ENCODE measurements at places on chromosomes 1 and 21.

DNA sequence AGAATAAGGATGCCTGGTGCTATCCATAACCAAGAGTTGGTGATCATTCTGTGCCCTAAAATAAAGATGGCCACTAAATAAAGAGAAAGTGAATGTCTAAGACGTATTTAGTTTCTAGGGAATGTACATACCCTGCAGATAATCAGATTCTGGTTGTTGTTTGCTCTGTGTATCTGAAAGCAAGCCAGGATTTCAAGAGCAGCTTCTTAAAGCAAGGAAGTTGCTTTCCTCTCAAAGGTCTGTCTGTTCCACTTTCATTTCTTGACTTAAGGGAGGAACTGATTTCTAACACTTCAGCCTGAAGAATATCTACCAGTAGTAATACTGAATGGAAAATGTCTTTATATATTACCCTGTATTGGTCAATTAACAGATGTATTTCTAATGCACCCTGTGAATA, 88.8 kb downstream of the KIF1B start:
- no peak for DNase-seq

- DNase-seq: no peak
Observed at GRCh38 chr1:226643611-226644540, 95.2 kb downstream of the ITPKB start.

GRCh38 chr1:41864471-41865040, 54.2 kb downstream of the HIVEP3 start:
- no peak for DNase-seq

DNA sequence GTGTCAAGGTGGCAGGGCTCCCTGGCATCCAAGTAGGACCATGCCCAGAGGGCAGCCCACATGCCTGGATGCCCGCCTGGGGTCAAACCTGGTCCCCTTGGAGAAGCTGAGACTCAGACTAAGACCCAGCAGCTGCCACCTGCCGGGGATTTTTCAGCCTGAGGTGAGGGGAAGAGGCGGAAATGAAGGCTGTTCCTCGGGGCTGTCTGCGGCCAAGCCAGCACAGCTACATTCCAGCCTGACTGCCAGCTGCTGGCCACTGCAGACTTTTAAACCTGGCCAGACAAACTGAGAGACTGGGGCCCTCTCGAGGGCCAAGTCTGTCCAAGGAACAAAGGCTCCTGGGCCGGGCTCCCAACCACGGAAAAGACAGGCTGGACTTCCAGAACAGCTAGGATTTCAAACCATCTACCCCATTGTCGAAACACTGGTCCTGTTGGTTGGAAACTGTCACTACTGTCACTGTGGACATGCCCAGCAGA, 21.9 kb upstream of the PLEKHG5 start:
- no peak for DNase-seq

DNA sequence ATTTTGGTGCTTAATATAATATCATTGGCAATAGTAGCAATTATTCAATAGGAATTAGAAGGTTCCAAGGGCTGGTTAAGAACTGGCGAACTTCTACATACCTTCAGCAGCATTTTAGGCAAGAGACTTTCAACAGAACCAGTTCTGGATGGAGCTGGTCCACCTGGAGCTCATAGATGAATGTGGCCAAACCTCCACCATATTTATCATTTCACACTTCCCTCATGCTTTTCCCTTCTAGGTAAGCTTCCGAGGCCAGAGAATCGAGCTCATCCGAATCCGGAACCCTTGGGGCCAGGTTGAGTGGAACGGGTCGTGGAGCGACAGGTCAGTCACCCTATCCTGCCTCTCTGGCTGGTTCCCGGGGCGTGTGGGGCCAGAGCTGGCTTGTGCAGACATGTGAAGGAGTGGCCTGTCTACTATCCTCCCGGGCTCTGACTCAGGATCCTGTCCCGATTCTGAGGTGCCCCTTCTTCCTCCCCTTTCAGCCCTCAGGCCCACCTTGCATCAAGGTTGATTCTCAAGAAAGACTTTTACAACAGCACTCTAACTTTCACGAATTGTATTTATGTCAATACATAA, 24.7 kb downstream of the CAPN9 start:
- no peak for DNase-seq

DNA sequence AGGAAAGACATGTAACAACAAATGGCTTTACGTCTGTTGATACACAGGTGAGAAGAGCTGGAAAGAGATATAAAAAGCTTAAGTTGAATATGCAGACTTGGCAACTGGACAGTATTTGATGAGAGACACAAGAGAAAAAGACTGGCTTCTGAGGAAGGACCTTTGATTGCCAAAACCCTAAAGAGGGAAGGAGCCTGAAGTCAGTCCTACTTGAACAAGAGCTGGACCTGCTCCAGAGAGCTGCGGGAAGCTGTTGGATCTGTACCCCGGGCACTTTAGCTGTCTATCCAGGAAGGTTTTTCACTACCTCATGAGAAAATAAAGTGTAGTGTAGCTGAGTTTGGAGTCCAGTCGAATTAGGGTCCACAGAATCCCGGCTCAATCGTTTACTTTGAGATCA, 25.3 kb upstream of the LRRC8B start:
- no peak for DNase-seq

- no peak for DNase-seq
Observed at GRCh38 chr1:23367451-23367790, 2.2 kb downstream of the ZNF436 start.

- DNase-seq: no peak
Observed at GRCh38 chr21:30996728-30997127, 41.5 kb downstream of the KRTAP19-8 start.

GRCh38 chr1:39238476-39238875, 34.0 kb downstream of the MACF1 start:
- DNase-seq: no peak

DNA sequence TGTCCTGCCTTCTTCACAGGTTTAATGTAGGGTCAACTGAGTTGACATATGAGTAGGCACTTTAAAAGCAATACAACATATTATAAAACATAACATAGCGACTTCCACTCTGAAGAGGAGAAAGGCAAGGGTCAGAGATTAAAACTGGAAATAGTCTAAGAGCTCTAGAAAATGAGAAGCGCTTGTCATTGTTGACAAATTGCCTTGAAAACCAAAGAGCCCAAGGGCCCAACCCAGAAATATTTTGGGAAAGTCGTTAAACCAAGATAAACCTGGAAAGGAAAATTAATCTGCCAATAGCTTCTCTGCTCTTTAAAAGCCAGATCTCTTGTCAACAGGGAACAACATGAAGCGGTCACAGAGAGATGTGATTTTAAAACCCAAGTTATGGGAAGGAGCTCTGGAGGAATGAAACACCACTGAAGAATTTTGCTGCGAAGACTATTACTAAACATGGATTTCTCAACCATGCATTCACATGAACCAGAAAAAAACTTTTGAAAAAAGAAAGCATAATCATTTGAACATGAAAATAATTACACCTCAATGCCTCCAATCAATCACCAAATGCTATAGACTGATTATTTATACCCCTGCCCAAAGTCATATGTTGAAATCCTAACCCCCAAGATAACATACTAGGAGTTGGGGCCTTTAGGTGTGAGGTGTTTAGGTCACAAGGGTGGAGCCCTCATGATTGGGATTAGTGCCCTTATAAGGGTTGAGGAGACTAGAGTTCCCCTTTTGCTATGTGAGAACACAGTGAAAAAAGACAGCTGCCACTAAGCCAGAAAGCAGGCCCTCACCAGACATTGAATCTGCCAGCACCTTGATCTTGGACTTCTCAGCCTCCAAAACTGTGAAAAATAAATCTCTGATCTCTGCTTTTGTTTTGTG, 33.0 kb upstream of the MTF1 start:
- no peak for DNase-seq

- no peak for DNase-seq
Observed at GRCh38 chr1:156434989-156435544, 65.5 kb downstream of the MEF2D start.

DNA sequence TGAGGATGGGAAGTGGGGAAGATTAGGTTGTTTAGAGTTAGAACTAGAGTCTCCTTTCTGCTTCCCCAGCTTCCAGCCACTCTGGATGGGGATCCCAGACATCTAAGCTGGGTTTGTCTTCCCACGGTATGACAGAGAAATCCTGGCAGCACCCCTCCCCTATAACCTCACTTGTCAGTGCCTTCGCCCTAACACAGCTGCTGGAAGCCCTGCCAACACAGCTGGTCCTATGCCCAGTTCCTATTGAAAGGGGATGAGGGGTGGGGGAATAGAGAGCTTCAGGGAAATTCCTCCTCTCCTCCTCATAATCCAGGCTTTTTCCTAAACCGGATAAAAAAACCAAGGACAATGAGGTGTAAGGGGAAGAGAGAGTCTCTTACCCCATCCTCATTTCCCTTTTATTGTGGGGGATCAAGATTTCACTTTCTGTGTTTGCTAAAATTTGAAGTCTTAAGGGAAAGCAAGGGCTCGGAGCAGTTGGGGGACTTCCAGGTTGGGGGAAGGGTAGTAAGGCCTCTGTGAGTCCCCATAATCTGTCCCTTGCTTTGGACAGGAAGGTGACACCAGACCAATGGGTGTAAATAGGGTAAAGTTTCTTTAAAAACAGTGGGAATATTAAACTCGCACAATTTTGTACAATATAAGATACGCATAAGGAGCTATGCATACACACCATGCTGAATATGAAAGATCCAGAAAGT, 590 bp downstream of the TMOD4 start:
- DNase-seq: no peak

DNA sequence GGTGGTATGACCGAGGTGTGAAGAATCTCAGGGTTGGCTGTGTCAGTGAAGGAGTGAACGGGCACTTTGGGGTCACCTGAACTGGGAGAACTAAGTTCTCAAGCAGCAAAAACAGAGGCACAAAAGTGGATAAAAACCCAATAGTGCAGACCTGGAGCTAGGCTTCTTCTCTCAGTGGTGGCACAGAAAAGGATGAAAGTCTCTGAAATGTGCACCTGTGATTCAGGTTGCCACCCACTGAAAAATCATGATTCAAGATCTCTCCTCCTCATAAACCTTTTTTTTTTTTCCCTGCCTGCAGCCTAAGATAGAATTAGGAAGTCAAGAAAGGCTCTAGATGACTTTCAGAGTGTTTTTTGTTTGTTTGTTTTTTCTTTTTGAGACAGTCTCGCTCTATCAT, 304.8 kb downstream of the KIF26B start:
- DNase-seq: no peak

- no peak for DNase-seq
Observed at GRCh38 chr1:71621785-71622184, 541.0 kb upstream of the ZRANB2 start.
